ENCODE measurements at places on chromosomes 11 and 22. TPM values are rescaled to one million over a fixed set of nuclear protein-coding genes. Genes with fewer than 3 reads are reported as not detected.

DNA sequence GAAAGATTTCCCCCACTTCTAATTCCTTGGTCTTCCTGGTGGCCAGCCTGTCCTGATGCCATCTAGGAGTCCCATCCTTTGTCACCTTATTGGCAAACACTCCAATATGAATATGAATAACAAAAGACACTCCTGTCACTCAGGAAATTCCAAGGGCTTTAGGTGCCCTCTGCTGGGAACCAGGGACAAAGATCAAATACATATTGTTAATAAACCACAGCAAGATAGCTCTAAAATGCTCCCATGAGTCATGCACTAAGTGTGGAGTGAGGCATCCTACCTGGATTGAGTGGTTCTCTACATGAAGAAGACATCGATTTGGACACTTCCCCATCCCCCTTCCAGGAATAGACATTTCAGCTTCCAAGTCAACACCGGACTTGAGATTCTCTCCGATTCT is 823.6 kb downstream of the TBC1D22A start:
- DNase-seq, result no peak

DNA sequence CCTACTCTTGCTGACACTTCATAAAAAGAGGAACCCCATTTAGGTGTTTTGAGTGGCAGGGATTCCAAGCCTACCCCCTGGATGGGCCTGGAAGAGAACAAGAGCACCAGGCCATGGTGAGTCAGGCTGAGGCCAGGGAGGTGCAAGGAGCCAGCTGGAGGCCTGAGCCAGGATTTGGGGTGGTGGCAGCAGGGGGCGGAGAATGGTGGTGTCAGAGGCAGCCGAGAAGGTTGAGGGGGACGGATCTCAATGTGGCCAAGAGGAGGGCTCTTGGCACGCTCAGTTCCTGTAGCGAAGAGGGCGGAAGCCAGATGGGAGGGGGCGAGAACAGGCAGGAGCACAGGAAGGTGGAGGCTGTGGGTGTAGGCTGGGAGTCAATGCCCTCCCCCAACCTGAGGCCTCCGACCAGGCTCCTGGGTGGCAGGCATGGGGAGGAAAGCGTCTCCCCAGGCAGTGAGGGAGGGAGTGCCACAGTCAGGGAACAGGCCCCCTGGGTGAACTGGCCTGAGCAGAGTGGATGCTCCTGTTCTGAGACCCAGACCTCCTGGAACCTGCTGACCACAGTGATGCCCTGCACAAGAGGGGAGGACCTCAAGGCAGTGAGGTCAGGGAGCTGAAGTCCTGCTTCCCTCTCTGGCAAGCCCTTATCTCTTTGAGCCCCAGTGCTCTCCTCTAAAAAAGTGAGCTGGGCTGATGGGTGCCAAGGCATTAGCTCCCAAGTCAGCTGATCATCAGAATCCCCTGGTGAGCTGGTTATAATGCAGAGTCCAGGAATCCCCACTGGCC is 13.9 kb downstream of the RTN4RL2 start:
- peak; percentile 41 for DNase-seq

Gene LYVE1
- total RNA-seq, result not detected

GRCh38 chr22:37747080-37747714 is 50.3 kb downstream of the TRIOBP start:
- peak; percentile 49 for DNase-seq

DNA sequence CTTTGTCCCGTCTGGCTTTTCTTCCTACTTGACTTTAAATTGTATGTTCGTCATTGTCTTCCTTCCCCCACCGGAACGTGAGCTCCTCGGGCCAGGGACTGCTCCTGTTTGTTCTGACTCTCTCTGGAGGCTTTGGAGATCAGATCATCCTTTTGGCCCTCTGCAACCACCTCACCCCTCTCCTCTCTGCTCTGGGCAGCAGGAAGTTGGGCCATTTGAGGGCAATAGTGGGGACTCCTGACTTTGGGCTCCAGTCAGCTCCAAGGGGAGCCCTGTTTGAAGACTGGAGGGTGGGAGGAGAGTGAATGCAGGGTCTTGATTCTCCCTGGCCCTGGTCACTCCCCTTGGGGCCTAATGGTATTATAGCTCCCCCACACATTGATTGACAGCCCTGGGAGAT is 186.3 kb upstream of the B3GAT1 start:
- DNase-seq, result no peak

Gene KCNQ1OT1
- 0.81 TPM for total RNA-seq

GRCh38 chr11:102640946-102641345 is 15.8 kb upstream of the MMP20 start:
- DNase-seq, result no peak

Gene PRG3
- not detected for total RNA-seq

DNA sequence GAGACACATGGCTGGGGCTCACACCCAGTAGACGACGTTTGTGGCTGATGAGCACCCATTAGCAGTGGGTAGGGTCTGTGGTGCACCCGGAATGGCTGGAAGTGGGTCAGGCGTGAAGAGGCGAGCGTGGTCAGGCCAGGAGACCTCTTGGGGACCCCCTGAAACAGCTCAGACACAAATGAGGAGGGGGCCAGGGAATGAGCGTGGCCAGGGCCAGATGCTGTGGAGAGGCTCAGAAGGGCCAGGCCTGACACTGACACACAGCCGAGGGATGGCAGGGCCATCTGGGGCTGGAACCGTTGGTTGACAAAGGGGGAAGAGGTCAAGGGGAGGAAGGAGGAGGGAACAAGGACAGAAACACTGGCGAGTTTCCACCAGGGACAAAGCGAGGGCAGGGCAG is 162.8 kb downstream of the SHANK2 start:
- no peak for DNase-seq

Gene FXYD2
- total RNA-seq, result not detected
